ENCODE measurements at places on chromosomes 5 and 9.

- no peak for DNase-seq
These were observed 11.1 kb upstream of the ARAP3 start for GRCh38 chr5:141692919-141693725.

DNA sequence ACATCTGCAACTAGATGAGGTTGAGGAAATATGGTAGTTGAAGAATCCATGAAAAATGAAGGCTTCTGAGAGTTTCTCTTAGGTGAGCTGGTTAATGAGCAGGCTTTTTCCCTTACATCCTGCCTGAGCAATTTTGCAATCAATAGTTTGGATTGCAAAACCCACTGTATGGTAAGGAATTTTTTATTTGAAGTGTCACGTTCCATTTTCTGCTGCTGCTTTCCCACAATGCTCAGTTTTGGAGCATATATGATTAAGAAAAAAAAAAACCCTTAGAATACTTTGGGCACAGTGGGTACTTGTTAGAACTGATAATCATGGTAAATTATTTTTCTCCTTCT lies 144.2 kb downstream of the PCSK1 start:
- DNase-seq = no peak

- DNase-seq = no peak
These were observed 404 bp upstream of the AFAP1L1 start for GRCh38 chr5:149271195-149271715.

GRCh38 chr9:120716483-120716882 lies 2.2 kb upstream of the MEGF9 start:
- no peak for DNase-seq

DNA sequence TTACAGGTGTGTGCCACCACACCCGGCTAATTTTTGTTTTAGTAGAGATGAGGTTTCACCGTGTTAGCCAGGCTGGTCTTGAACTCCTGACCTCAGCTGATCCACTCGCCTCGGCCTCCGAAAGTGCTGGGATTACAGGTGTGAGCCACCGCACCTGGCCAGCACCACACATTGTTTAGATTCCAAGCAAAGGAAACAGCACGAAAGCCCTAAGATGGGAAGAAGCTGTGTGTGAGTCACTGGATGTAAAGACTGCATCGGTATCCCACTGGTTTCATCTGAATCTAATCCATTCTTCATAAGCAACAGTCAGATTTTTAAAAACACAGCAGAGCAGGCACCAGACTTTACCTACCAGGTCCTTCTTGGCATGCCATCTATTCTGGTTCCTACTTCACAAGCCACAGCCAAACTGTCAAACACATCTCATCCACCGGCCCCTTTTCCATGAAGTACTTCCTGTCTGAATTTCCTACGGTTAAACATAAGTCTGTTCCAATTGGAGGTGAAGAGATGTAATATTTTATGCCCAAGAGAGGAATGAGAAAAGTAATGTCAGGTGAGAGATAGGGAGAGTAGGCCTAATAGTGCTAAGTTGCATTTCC lies 17.4 kb downstream of the UBTD2 start:
- DNase-seq = no peak

- no peak for DNase-seq
These were observed 44.9 kb upstream of the MYO10 start for GRCh38 chr5:16980983-16981382.

DNA sequence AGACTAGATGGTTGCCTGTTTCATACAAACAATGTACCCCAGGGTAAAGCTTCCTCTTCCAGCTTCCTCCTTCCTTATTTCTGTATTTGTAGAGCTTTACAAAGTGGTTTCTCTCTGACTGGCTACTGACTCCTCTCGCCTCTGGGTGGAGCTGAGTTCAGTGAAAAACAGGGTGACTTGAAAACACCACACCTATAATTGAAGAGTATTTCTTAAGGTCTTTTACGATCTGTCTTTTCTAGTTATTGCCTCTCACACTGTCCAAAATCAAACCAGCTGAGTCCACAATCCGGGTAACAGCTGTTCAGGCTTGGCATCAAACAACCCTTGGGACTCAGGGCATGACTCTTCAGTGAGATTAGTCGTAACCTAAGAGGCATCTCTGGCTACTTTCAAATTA lies 200.4 kb downstream of the ARRDC3 start:
- DNase-seq = no peak

GRCh38 chr9:89969881-89970639 lies 365.2 kb downstream of the GADD45G start:
- DNase-seq = no peak

GRCh38 chr5:170387775-170388639 lies 1.2 kb downstream of the KCNMB1 start:
- no peak for DNase-seq

DNA sequence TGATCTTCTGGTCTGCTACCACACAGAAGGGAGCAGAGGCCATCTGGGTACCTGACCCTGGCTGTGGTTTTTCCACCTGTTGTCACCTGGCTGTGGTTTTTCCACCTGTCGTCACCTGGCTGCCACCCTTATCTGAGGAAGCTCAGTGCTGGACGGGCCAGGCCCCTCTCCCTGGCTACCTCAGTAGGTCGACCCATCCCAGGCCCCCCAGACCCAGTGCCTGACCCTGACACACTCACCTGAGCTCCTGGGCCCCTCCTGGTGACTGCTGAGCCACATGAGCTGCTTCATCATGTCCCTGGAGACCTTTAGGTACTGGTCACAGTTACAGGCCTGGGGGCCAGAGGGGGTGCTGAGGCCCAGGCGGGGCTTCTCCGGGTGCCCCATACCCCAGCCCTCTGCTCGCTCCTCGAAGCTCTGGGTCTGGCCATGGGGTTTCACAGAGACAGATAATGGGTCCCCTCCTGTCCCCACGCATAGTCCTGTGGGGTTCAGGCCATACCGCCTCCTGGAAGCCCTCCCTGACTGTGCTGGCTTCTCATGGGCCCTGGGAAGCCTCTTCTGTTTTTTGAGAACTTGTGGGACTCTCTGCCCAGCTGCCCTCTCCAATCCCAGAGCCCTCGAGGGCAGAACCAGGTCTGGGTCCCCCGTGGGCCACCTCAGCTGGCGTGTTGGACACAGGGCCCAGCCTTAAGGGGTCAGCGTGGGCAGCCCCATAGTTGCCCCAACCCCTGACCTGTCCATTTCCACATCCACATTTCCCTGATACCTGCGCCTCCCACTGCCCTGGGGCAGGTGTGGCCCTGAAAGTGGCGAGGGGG lies 7.5 kb upstream of the NRARP start:
- DNase-seq = no peak

DNA sequence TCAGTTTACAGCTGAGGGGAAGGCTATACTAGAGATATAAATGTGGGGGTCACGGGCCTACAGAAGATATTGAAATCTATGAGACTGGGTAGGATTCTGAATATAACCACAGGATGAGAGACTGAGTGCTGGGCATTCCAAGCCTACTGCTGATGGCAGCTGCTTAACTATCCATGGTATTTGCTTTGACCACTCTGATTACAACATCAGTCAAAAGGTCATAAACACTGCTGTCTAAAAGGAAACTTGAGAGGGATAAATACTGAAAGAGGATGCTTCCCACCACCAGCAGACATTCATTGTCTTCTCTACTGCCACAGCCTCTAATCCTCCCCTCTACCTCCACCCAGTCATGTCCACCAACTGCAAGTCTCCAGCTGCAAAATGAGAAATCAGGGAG lies 3.8 kb downstream of the ZNF622 start:
- DNase-seq = no peak

DNA sequence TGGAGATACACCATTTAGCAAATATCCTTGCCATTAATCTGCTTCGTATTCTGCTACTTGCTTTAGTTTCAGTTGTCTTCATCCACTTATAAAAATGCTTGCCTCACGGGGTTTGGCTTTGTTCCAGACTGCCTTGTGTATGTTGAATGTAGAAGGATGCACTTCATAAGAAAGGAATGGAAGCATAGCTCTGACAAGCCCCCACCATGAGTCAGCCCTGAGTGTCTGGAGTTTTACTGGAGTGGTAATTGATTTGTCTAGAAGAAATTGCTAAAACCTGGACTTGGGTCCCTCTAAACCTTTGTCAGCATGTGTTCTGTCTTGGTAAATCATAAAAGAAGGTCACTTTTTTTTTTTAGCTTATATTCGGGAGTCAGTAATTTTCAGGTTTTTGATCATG lies 4.6 kb downstream of the TEX48 start:
- no peak for DNase-seq

DNA sequence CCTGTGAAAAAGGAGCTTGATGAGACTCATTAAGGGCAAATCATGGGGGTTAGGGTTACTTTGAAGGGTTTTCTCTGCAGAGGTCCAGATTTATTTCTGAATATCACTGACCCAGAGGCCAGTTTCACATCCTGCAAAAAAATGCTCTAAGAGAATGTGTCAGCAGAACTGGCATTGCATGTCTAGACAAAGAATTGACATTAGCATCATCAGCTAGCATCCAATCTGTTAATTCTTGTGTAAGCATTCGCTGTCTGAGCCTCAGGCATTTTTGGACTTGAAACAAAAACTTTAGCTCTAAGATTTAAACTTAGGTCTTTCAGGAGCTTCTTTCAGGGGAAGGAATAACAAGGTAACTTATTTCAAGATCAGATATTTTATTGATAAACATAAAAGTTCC lies 187.9 kb upstream of the ELL2 start:
- no peak for DNase-seq

DNA sequence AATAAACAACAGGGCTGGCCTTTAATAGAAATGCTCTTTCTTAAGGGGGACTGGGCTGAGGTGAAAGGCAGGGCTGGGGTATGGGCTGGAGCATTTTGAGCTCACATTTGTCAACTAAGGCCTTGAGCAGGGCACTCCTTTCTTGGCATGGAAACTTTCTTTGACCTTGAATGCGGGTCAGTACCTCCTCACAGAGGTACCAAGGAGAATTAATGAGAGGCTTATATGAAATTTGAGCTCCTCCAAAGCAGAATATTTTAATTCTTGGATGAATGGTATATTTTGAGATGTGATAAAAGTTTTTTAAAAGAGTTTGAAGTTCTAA lies 3.1 kb downstream of the CYSTM1 start:
- DNase-seq = no peak

- no peak for DNase-seq
These were observed 41.9 kb downstream of the SLC22A5 start for GRCh38 chr5:132411304-132412013.

DNA sequence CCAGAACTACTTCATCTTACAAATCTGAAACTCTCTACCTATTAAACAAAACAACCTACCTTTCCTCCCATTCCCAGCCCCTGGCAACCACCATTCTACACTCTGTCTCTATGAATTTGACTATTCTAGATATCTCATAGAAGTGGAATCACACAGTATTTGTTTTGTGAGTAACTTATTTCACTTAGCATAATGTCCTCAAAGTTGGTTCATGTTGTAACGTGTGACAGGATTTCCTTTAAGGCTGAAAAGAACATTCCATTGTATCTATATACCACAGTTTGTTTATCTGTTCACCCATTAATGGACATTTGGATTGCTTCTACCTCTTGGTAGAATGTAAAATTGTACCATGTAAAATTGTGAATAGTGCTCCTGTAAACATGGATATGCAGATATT lies 70.1 kb upstream of the NXNL2 start:
- no peak for DNase-seq

- no peak for DNase-seq
These were observed 118.6 kb downstream of the HMHB1 start for GRCh38 chr5:143930561-143930960.

- DNase-seq = no peak
These were observed 569.6 kb downstream of the EBF1 start for GRCh38 chr5:158530115-158530514.

- no peak for DNase-seq
These were observed 47.3 kb downstream of the TMEM167A start for GRCh38 chr5:83029912-83030311.

DNA sequence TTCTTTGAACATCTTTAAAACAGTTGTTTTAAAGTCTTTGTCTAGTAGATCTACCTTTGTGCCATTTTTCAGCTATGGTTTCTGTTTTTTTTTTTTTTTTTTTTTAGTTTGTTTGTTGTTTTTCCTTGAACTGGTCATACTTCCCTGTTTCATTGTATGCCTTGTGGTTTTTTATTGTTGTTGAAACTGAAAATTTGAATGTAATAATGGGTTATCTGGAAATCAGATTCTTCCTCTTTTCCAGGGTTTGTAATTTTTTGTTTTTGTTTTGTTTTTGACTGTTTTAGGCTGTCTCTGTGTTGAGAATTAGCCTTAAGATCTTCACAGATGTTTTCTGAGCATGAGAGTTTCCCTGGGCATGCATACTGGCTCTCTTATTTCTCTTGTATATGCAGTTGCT lies 269.6 kb upstream of the DAP start:
- DNase-seq = no peak

- no peak for DNase-seq
These were observed 384.2 kb upstream of the CDH10 start for GRCh38 chr5:25029004-25029403.

DNA sequence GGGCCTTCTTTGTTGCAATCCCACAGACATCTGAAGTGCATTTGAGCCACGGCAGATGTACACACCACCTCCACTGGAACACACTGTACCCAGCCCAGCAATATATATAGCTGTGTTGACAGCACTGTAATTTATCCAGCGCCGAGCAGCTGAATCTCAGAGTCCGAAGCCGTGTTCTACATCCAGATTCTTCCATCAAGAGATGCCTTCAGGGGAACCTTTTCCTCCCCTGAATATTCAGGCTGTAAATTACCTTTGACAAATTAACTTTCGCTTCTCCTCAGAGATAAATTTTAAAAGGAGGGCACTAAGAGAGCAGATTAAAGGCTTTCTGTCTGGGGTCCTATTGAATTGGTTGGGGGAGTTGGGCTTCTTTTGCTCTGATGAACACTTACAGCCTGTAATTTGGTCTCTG lies 76.4 kb downstream of the ROR2 start:
- DNase-seq = no peak

DNA sequence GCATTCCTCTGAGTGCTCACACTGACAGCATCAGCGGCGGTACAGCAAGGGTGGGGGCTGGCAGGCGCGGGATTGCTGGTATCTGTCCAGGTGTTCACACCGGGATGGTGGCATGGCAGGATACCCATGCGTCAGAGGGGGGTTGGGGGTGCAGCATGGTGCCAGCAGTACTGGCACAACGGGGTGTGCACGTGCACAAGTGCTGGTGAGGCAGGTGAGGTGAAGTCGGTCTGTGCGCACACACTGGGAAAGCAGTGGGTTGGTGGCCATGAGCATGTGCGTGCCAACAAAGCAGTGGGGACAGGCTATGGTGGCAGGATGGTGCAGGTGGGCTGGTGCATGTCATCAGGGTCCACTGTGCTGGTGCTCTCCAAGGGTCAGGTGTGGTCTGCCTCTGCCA lies 819.6 kb upstream of the EDIL3 start:
- DNase-seq = no peak

All from stimulated activated CD8-positive, alpha-beta memory T cell treated with anti-CD3 and anti-CD28 coated beads, Interleukin-4, amount 100 ng/mL, for 1 hour (primary cell).